Mesothelial cell of epicardium (in vitro differentiated cells): ENCODE measurements at places on chromosomes 7 and 10. TPM values are rescaled to one million over a fixed set of nuclear protein-coding genes. Genes with fewer than 3 reads are reported as not detected.

DNA sequence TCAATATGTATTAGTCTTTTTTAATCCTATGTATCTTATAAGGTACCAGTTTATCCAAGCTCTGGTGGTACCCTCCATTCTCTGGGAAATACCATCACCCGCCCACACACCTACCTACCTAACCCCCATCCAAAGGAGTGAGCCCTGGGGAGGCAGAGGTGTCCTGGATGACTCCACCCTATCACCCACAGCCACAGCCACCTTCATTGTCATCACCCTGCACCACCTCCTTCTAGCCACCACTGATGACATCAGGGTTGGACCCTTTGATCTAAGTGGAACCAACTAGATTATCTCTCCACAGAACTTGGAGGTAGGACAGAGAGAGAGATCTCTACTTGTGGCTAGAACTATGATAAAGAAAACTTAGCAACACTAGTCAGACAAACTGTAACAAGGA, 259.4 kb downstream of the PARD3 start:
- H3K27me3 ChIP-seq: no peaks in the 10 kb centered on the region
- peaks cover 2% of the 10 kb centered on the region for H3K4me1 ChIP-seq
- no peak overlapping the region for H3K27ac ChIP-seq

DNA sequence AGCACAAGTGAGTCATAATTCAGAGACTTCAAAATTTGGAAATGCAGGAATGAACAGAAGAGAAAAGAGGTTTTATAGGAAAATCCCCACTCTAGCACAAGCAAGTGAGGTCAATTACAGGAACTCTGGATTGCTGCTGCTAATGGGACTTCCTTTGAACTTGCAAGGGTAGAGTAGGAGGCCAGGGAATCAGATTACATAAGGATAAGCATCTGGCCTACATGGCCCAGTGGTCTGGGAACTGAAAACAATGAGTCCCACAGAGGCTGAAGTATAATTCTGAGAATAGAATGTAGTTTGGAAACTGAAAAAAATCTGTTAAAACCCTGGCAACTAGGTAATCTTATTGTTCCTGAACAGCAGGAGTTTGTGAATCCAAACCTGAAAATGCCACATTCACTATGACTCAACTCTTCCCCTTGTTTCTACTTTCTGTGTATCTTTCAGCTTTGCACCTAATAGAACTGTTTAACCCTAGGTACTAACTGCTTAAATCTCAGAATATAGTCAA, 66.5 kb downstream of the CTNNA3 start:
- no peak overlapping the region for H3K27ac ChIP-seq
- no peak for DNase-seq
- H3K36me3 ChIP-seq: no peaks in the 10 kb centered on the region
- no peak overlapping the region for H3K4me3 ChIP-seq
- H3K27me3 ChIP-seq: no peaks in the 10 kb centered on the region
- H3K4me1 ChIP-seq: peaks cover 8% of the 10 kb centered on the region

GRCh38 chr10:88062798-88063472, 199.5 kb downstream of the PTEN start:
- no peak overlapping the region for H3K4me3 ChIP-seq
- H3K27me3 ChIP-seq: no peaks in the 10 kb centered on the region
- H3K36me3 ChIP-seq: no peaks in the 10 kb centered on the region

- H3K4me3 ChIP-seq: no peak overlapping the region
- peaks cover 1% of the 10 kb centered on the region for H3K36me3 ChIP-seq
- DNase-seq: no peak
- H3K27ac ChIP-seq: no peak overlapping the region
Measured at GRCh38 chr7:4834601-4835397, 27.0 kb downstream of the PAPOLB start.

GRCh38 chr7:132419542-132419941, 156.7 kb downstream of the PLXNA4 start:
- DNase-seq: no peak
- peaks cover 42% of the 10 kb centered on the region for H3K27me3 ChIP-seq
- H3K27ac ChIP-seq: no peak overlapping the region
- no peak overlapping the region for H3K4me3 ChIP-seq
- no peaks in the 10 kb centered on the region for H3K36me3 ChIP-seq

DNA sequence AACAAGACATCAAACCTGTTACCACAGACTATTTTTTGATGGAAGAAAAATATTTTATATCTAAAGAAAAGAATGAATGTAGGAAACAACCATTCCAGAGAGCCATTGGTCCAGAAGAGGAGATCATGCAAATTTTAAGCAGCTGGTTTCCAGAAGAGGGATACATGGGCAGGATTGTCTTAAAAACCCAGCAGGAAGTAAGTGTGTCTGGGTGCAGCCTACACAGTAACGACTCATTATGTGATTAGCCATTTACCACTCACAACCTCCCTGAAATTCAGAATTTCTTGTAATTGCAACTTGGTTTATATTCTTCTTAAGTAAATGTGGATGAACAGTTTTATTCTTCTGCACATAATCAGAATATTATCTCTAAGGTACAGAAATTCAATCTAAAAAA, 46.2 kb downstream of the NOC3L start:
- H3K27me3 ChIP-seq: peaks cover 1% of the 10 kb centered on the region
- DNase-seq: no peak
- no peaks in the 10 kb centered on the region for H3K4me1 ChIP-seq
- no peak overlapping the region for H3K27ac ChIP-seq
- peaks cover 1% of the 10 kb centered on the region for H3K36me3 ChIP-seq

- peak overlapping the region; percentile 82 for H3K27ac ChIP-seq
- H3K4me3 ChIP-seq: peak overlapping the region; percentile 65
- H3K4me1 ChIP-seq: peaks cover 20% of the 10 kb centered on the region
- DNase-seq: peak; percentile 67
Measured at GRCh38 chr10:101311185-101312066, 42.5 kb upstream of the BTRC start.

H2AZ2 gene
- 150 to 156 TPM (median 156 TPM) in 3 replicates for total RNA-seq

GRCh38 chr10:33402220-33403073, 68.0 kb upstream of the NRP1 start:
- no peaks in the 10 kb centered on the region for H3K27me3 ChIP-seq
- H3K4me3 ChIP-seq: no peak overlapping the region
- peaks cover 3% of the 10 kb centered on the region for H3K36me3 ChIP-seq
- H3K4me1 ChIP-seq: peaks cover 3% of the 10 kb centered on the region
- H3K27ac ChIP-seq: no peak overlapping the region
- DNase-seq: no peak
